Urinary bladder (tissue), 4 donors: ENCODE measurements at places on chromosomes 5 and 9. TPM values are rescaled to one million over a fixed set of nuclear protein-coding genes. Genes with fewer than 3 reads are reported as not detected.

PCDHGB2 gene
- total RNA-seq = 7.9 TPM

DNA sequence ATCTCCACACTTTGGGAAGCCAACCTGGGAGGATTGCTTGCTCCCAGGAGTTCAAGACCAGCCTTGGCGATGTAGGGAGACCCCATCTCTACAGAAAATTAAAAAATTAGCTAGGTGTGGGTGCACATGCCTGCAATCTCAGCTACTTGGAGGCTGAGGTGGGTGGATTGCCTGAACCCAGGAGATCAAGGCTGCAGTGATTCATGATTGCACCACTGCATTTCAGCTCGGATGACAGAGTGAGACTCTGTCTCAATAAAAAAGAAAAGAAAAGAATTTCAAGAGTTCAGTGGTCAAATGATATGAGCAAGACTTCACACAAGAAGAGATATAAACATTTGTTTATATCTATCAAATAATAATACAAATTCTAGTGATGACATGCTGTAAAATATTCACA is 23.0 kb upstream of the MTAP start:
- no peak for DNase-seq

DNA sequence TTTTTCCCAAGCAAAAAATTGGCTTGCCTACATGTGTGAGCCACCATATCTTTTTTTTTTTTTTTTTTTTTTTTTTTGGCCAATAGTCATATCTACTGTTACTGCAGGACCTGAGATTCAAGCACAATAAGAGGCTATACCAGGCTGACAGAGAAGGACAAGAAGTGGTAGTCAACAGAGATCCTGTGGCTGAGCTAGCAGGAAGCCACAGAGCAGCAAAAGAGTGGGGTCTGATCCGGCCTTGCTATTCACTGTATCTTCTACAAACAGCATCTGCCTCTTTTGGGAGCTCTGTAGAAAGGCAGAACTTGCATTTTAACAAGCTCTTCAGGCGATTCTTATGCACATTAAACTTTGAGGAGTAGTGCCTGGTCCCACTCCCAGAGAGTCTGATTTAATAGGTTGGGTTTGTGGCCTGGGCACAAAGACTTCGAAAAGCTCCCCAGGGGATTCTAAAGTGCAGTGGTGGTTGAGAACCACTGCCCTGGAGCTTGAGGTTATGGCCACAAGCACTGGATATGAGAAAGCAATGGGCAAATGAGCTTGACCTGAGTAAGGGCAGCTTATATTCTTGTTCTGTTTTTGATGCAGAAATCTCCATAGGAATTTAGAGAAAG is 162.8 kb downstream of the PIK3R1 start:
- DNase-seq = no peak

EPB41L4A gene
- total RNA-seq = 49.4 TPM

DNA sequence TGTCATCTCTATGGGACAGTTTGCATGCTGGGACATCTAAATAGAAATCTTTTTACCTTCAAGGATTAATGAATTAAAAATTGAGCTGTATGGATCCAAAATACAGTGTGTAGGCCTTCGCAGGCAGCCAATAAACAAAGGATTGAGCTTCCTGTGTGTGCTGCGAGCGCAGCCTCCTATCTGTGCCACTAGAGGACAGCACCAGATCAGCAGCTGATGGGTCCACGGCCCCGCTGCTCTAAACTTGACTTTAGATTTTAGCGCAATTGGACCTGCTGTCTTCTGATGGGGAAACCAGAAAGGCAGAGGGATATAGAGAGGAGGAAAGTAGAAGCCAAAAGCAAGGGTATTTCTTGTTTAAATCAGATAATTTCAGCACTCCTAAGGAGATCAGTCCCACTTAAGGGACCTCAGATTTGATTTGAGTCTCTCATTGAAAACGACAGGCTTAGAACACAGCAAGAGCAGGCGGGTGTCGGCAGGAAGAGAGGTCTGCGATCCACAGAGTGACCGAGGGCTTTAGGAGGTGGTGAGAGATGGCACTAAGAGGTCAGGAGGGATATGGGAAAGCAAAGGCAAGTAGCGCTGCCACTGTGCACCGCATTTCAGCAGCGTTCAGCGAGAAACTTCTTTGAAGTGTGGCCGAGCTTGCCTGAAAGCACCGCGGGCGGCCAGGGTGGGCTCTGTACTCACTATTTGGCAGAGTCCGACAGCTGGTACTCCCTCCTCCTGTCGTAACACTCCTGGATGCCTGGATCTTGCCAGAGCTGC is 214.3 kb downstream of the GNA14 start:
- no peak for DNase-seq

ZBED3 gene
- total RNA-seq = 4.7 TPM

GRCh38 chr9:128771094-128771721 is 519 bp downstream of the ZER1 start:
- DNase-seq = no peak
